ENCODE measurements at places on chromosomes 4 and X. TPM values are rescaled to one million over a fixed set of nuclear protein-coding genes. Genes with fewer than 3 reads are reported as not detected.

- no peak for ATAC-seq
Observed at GRCh38 chrX:22125481-22125880, 93.4 kb downstream of the PHEX start.

Gene RHOH
- total RNA-seq: 0.54 TPM

Gene NDST3
- 3.5 TPM for total RNA-seq

- ATAC-seq: no peak
Observed at GRCh38 chrX:3748052-3748559, 34.7 kb upstream of the PRKX start.

Gene RTL3
- total RNA-seq: not detected
